ENCODE measurements at places on chromosomes 12 and 14.

GRCh38 chr12:132597333-132598316 is 12.8 kb downstream of the LRCOL1 start:
- no peak for DNase-seq

- DNase-seq = peak; percentile 12
Measured at GRCh38 chr12:25130741-25131188, 64.2 kb downstream of the DNAI7 start.

- DNase-seq = no peak
Measured at GRCh38 chr14:51419685-51420084, 179.6 kb downstream of the TMX1 start.

- DNase-seq = peak; percentile 74
Measured at GRCh38 chr12:105933671-105934665, 204.8 kb downstream of the NUAK1 start.
